Dermis microvascular lymphatic vessel endothelial cell (primary cell): ENCODE measurements at places on chromosomes 5 and 9. TPM values are rescaled to one million over a fixed set of nuclear protein-coding genes. Genes with fewer than 3 reads are reported as not detected.

PCDHGB2 gene
- total RNA-seq: 0.64 and 1.9 TPM in 2 replicates

CCDC192 gene
- not detected in 2 replicates for total RNA-seq

BSPRY gene
- not detected in 2 replicates for total RNA-seq

ZNF483 gene
- 1.6 and 1.8 TPM in 2 replicates for total RNA-seq

UBAP2 gene
- 11.9 and 20.5 TPM in 2 replicates for total RNA-seq

SLCO6A1 gene
- total RNA-seq: not detected in 2 replicates

UAP1L1 gene
- total RNA-seq: 12.8 and 30.1 TPM in 2 replicates

FOXB2 gene
- not detected in 2 replicates for total RNA-seq

SYK gene
- 0.13 TPM in 1 of 2 replicates, not detected in the other for total RNA-seq

GRIA1 gene
- total RNA-seq: under 0.01 TPM in 1 of 2 replicates, not detected in the other

ZNF474 gene
- total RNA-seq: under 0.01 and 0.25 TPM in 2 replicates

MCIDAS gene
- not detected in 2 replicates for total RNA-seq

ELOVL7 gene
- 0.13 and 0.51 TPM in 2 replicates for total RNA-seq

SCGB3A2 gene
- not detected in 2 replicates for total RNA-seq

IFNA21 gene
- total RNA-seq: not detected in 2 replicates

VAV2 gene
- 15.0 and 20.6 TPM in 2 replicates for total RNA-seq

MORN5 gene
- not detected in 2 replicates for total RNA-seq

DND1 gene
- total RNA-seq: 0.13 TPM in 2 replicates

ADAMTS13 gene
- 0.39 and 1.0 TPM in 2 replicates for total RNA-seq

NPR2 gene
- total RNA-seq: 1.1 and 1.5 TPM in 2 replicates

CLTB gene
- 115 and 147 TPM in 2 replicates for total RNA-seq

KCNT1 gene
- total RNA-seq: not detected in 2 replicates

PCDHGC5 gene
- total RNA-seq: 0.26 and 0.51 TPM in 2 replicates

GARNL3 gene
- total RNA-seq: 2.3 and 3.3 TPM in 2 replicates

B4GALT1 gene
- 12.1 and 21.2 TPM in 2 replicates for total RNA-seq

DIAPH1 gene
- 41.1 and 43.0 TPM in 2 replicates for total RNA-seq

KIAA0825 gene
- total RNA-seq: 0.90 and 1.4 TPM in 2 replicates

PFN3 gene
- not detected in 2 replicates for total RNA-seq

BRD8 gene
- 20.2 and 22.9 TPM in 2 replicates for total RNA-seq

PCDHA11 gene
- under 0.01 TPM in 1 of 2 replicates, not detected in the other for total RNA-seq

BAAT gene
- total RNA-seq: under 0.01 TPM in 1 of 2 replicates, not detected in the other

MYOT gene
- not detected in 2 replicates for total RNA-seq
